ENCODE measurements at places on chromosomes 12 and 14. TPM values are rescaled to one million over a fixed set of nuclear protein-coding genes. Genes with fewer than 3 reads are reported as not detected.

PLCZ1 gene
- not detected for total RNA-seq

AMDHD1 gene
- total RNA-seq = not detected

NRXN3 gene
- 0.07 TPM for total RNA-seq

SLC7A8 gene
- 0.13 TPM for total RNA-seq

GLIPR1L2 gene
- not detected for total RNA-seq

KLRG1 gene
- 2.1 TPM for total RNA-seq

ARHGAP9 gene
- total RNA-seq = not detected

ALDH1L2 gene
- 11.2 TPM for total RNA-seq

CABP1 gene
- total RNA-seq = not detected

EIF5 gene
- 180 TPM for total RNA-seq

PLA2G1B gene
- total RNA-seq = not detected

ARPC3 gene
- 397 TPM for total RNA-seq

SLC4A8 gene
- total RNA-seq = 0.96 TPM

LALBA gene
- total RNA-seq = not detected

TAMALIN gene
- total RNA-seq = 2.0 TPM

ALKBH1 gene
- total RNA-seq = 7.1 TPM

FGF6 gene
- not detected for total RNA-seq

MIP gene
- not detected for total RNA-seq

KCNK10 gene
- total RNA-seq = not detected

OAS2 gene
- 6.0 TPM for total RNA-seq

IAPP gene
- not detected for total RNA-seq

TMEM253 gene
- total RNA-seq = not detected

Data from MG63 (cell line).